MM.1S (cell line): ENCODE measurements at places on chromosomes 11 and 22.

DNA sequence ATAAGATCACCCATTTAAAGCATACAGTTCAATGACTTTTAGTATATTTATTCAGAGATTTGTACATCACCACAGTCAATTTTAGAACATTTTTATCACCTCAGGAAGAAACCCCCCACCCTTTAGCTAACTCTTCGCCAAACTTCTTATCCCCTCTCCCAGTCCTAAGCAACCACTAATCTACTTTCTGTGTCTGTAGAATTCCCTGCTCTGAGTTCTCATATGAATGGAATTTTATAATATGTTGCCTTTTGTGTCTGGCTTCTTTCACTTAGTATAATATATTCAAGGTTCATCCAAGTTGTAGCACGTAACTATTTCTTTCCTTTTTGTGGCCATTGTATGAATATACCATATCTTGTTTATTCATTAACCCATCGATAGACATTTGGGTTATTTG is 3.6 kb downstream of the ANKRD13D start:
- DNase-seq, result no peak

- no peak for DNase-seq
These were observed 76.0 kb downstream of the ST3GAL4 start for GRCh38 chr11:126431401-126432064.

DNA sequence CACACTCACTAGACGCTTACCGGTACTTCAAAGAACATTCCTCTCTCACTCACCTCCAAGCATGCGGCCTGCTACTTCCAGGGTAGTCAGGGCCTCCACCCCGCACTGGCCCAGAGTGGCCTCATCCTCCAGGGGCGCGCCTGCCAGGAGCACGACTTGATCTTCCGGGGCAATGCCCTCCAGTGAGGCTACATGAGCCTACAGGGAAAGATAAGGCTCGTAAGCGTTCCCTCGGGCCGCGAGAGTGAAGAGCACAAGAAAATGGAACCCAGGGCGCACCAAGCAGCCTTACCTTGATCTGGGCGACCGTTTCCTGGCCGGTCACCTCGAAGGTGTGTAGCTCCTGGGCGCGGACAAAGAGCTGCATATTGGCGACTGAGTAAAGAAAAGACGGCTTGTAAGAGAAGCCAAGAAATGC is 478 bp downstream of the FAU start:
- peak; percentile 30 for DNase-seq

DNA sequence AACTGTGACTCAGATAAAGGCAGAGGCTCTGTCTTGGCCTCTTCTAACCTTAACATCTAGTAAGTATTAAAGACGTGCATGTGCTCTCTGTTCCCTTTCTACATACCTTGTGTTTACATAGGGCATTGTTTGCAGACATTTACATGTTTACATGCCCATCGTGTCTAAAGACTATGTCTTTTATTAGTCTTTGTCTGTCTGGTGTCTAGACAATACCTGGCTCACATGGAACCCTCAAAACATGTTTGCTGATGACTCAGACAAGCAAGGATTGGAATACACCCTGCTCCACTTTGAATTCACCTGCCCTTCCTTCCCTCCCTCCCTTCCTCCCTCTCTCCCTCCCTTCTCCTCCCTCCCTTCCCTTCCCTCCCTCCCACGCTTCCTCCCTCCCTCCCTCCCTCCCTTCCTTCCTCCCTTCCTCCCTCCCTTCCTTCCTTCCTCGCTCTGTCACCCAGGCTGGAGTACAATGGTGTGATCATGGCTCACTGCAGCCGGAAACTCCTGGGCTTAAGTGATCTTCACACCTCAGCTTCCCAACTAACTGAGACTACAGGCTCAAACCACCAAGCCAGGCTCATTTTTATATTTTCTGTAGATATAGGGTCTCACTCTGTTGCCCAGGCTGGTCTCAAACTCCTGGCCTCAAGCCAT is 23.7 kb upstream of the SORL1-AS1 start:
- DNase-seq, result no peak

DNA sequence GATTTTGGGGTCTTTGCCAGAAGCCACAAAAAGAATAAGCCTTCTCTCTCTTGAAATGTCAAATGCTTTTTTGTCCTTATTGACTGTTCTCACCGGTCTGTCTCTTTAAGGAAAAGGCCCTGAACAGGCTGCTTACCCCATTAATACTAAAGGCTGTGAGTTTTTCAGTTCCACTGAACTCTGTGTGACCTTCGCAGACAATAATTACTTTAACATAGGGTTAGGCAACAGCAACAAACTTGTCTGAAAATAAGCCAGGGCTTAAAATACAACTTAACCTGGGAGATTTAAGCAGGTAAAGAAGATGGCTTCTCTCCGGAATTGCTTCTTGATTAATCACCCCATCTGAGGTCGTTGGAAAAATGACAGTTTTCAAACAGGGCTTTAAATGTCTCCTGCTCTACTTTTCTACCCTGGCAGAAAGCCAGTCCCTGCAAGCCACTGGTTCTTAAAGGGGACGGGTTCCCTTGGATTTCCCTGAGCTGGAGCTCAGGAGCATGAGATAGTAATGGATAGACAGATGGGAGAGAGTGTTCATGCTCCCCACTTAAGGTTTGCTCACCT is 69.4 kb downstream of the ARL14EP start:
- no peak for DNase-seq

- DNase-seq, result no peak
These were observed 9.3 kb upstream of the GDPD5 start for GRCh38 chr11:75535071-75535470.

- DNase-seq, result no peak
These were observed 10.4 kb downstream of the F2 start for GRCh38 chr11:46729110-46730027.

GRCh38 chr22:39367035-39367434 is 17.2 kb downstream of the SYNGR1 start:
- DNase-seq, result no peak
